ENCODE measurements at places on chromosomes 3 and 15.

DNA sequence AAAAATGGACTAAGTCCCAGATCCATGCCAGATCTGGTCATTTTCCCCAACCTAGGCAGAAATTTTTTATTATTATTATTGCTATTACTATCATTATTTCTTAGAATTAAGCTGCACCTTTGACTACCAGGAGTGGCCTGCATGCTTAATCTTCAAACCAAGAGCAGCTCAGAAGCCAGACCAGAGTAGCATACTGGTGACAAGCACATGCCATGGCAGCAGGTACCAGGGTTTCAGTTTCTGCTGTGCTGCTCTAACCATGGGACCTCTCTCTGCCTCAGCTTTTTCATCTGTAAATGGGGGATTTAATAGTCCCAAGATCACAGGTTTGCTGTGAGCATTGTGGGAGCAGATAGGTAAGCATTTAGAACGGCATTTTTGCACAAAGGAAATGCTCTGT is 262.3 kb downstream of the SLCO3A1 start:
- DNase-seq, result no peak

GRCh38 chr3:180250172-180250571 is 213.4 kb upstream of the PEX5L start:
- DNase-seq, result peak; percentile 83

- no peak for DNase-seq
Observed at GRCh38 chr3:58581328-58582091, 4.3 kb upstream of the FAM107A start.

DNA sequence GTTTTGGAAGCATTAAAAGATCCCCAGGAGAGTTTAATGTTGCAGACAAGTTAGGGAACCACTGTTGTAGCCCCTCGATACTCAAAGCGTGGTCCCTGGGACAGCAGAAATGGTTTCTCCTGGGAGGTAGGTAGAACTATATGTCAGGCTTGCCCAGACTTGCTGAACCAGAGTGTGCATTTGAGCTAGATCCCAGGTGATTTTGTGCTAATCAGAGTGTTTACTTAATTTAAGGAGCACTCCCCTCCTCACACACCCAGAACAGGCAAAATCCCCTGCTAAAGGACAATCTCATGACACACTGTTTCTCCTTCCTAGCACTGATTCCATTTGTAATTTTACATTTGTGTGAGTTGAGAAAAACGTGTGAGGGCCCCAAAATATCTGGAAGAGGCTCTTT is 24.3 kb downstream of the LMCD1 start:
- no peak for DNase-seq

- no peak for DNase-seq
Observed at GRCh38 chr3:14517601-14518431, 22.3 kb downstream of the GRIP2 start.

- peak; percentile 85 for DNase-seq
Observed at GRCh38 chr3:10310578-10310977, 10.3 kb downstream of the SEC13 start.

DNA sequence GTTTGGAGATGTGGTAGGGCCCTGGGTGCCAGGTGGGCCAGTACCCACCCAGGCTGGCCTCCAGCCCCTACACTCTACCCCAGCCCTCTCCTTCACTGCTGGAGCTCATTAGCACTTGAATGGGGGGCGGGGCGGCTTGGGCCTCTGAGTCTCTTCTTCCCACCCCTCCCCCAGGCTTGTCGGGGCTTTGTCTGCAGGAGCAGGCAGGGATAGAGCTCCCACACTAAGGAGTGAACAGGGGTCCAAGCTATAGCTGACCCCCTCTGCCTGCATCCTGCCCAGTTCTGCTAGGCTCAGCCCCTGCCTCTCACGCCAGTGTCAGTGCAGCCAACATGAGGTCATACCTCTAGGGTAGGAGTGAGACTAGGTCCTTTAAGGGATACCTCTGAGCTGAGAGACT is 5.2 kb downstream of the GNAI2 start:
- DNase-seq, result no peak

DNA sequence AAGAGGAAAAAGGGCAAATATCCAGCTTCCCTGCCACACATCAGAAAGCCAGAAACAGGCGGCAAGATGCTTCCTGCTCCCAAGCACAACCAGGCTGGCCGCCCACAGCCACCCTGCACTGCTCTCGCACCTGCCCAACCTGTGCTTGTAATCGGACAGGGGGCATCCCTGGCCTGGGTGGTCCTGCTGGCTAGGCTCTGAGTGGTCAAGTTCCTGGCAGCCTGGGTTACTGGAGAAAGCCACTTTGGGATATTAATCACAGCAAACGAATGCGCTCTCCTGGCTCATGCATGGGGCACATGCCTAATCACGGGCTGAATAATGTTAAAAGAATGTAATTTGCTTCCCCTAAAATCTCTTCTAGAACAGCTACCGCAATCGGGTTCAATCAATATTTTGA is 442.4 kb downstream of the MCTP2 start:
- DNase-seq, result no peak

- peak; percentile 14 for DNase-seq
Observed at GRCh38 chr3:78605178-78605577, 1162.6 kb downstream of the ROBO1 start.

DNA sequence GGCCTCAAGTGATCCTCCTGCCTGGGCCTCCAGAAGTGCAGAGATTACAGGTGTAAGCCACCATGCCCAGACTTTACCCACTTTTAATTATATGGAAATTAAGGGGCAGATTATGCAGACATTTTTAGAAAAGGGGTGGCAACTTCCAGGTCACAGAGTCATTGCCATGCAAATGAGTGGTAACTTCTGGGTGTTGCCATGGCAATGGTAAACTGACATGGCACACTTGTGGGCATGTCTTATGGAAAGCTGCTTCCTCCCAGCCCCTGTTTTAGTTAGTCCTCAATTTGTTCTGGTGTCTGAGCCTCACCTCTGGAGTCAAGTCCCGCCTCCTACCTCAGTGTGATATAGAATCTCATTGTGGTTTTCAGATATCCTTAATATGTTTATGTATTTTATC is 49.7 kb downstream of the PCNP start:
- no peak for DNase-seq

- no peak for DNase-seq
Observed at GRCh38 chr15:96431786-96432185, 101.3 kb downstream of the NR2F2 start.

DNA sequence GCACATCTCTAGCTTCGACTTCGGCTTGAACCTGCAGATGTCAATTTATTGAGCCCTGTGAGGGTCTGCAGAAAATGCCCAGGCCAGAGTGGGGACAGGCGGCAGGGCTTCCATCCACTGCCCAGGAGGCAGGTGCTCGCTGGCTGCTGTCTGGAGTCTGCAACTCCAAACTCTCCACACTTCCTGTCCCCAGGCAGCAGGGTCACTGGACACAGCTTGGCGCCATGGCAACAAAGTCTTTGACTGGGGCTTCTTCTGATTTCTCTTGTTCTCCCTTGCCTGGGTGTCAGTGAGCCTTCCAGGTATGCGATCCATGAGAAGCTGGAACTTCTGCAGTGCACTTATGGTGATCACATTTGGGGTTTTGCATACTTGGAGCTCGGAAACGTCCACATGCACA is 33.5 kb downstream of the SV2B start:
- DNase-seq, result no peak

- peak; percentile 100 for DNase-seq
Observed at GRCh38 chr3:23685541-23686258, 120.1 kb upstream of the UBE2E1 start.

DNA sequence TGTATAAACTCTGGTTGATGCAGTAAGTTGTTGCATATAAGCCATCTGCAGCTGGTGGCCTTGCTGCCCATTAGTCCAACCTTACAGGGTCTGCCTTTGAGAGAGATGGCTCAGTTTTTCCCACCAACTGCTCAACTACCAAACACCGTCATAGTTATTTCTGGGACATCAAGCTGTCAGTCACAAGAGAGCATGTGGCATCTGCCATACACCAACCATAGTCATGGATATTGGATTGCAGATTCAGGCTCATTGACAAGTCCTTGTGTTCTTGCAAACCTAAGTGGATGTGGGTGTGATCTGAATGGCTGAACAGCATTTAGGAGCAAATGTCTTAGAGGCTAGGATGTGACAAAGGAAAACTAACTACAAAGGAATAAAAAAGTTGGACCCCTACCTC is 137.6 kb downstream of the ADAMTS17 start:
- DNase-seq, result no peak

- peak; percentile 91 for DNase-seq
Observed at GRCh38 chr15:63238796-63239195, 38.6 kb upstream of the APH1B start.

- DNase-seq, result no peak
Observed at GRCh38 chr15:51667478-51667877, 13.8 kb upstream of the SCG3 start.

DNA sequence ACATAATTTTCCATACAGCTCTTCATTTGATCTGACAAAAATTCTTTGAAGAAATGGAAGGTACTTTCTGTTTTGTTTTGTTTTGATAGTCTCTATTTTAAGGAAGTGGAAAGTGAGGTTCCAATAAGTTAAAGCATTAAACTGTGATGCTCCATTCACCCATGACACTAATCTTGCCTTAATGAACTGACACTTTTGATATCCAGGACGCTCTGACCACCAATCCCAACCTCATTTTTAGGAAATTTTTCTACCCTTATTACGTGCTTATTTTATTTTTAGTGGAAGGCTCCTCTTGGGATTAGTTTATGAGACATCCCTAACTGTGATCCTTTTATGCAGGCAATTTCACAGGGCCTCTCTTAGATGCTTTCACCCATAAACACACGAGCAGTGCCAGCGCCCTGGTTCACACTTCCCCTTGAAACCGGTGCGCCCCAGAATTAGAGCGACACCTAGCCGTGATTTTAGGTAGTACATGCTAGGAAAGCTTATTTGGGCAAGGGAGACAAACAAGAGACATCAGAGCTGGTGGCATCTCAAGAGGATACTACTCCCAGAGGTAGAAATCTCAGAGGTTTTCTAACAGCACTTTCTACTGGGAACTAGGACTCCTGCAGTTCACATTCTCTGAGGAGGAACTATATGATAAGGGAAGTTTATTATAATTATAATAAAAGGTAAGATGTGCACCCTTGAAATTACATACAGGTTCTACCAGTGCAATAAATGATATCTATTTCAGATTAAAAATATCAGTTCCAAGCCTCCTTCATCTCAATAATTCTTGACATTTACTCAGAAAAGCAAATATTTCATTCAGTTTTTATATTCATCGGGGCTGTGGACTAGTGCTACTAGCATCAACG is 173.9 kb downstream of the SLC9A9 start:
- peak; percentile 85 for DNase-seq

DNA sequence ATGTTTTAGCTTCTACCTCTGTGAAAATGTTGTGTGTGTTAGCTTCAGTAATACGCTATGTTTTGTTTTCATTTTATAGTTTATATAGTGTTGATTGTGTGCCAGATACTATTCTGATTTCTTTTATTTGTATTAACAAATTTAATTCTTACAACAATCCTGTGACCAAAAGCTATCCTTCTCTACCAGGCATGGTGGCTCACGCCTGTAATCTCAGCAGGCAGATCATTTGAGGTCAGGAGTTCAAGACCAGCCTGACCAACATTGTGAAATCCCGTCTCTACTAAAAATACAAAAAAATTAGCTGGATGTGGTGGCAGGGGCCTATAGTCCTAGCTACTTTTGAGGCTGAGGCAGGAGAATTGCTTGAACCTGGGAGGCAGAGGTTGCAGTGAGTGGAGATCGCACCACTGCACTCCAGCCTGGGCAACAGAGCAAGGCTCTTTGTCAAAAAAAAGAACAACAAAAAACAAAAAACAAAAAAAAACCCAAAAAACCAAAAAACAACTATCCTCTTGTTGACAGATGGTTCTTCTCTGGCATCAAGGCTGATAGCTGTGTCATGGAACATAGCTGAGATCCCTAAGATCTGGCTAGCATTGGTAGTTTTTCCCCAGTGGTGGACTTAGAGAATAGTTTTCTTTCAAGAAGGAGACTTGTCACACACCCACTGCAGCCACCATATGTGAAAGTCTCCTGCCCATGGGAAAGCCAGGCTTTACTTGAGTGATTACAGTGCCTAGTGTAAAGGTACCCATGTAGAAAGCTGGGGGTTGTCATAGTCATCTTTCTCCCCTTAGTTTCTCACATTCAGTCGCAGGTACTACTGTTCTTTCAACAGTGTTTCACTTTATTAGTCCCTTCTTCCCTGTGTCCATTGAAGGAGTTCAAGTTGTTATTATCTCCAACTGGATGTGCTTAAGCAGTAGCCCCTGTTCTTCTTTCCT is 116.5 kb downstream of the UBE2E2 start:
- no peak for DNase-seq

DNA sequence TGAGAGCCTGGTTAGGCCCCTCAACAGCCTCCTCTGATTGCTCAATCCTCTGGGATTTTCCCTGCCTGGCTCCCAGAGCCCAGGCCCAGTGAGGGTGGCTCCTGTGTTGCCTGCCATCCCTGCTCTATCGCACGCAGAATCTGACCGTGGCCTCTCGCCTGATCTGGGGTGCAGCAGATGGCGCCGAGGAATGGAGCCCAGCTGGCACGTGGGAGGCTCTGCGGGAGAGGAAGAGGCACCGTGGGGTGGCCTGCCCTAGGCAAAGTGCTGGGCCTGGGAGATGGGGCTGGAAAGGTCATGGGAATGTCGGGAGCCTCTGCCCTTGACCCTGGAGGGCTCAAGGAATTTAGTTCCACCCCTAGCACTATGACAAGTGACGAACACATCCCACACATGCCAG is 10.3 kb downstream of the SV2B start:
- no peak for DNase-seq

- DNase-seq, result no peak
Observed at GRCh38 chr3:170296703-170297102, 60.8 kb upstream of the SKIL start.

DNA sequence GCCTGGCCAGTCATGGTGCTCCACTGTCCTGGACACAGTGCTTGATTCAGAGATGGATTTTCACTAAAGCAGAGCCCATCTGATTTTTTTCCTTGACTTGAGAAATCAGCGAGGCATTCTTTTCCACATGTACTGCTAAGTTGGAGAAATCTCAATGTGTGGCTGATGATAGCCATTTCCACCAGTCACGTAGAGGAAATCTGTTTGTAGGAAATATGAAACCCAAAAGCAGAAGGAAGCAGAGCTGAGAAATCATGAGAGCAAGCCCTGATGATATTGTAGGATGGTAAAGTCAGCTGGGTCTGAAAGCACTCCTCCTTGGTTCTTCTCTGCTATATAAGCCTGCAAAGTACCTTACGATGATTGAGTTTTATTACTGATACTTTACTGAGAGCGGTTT is 1233.4 kb downstream of the ROBO2 start:
- DNase-seq, result no peak

DNA sequence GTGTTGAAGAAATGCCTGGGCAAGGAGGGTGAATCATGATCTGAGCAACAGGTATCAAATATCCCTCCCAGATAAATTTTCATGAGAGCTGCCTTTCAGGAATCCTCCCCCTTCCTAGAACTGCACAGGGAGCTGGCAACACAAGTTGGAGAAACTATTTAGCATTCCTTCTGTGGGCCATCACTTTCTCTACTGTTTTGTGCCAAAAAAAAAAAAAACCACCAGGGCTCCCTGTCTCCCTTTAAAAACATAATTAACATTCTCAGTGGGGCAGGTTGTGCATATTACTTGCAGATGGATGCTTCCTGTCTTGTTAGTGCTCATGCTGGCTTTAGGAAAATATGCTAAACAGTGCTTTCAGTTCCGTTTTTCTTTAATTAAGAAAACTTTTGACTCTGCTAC is 234.9 kb upstream of the LMCD1 start:
- DNase-seq, result no peak

GRCh38 chr3:197149-197827 is 725 bp downstream of the CHL1 start:
- DNase-seq, result no peak

GRCh38 chr3:133136114-133137041 is 98.2 kb downstream of the TMEM108 start:
- DNase-seq, result peak; percentile 9

- DNase-seq, result no peak
Observed at GRCh38 chr3:125431912-125432790, 57.0 kb upstream of the ZNF148 start.
